Activated CD4-positive, alpha-beta T cell treated with anti-CD3 and anti-CD28 coated beads, Interleukin-2, amount 10 ng/mL, durations not matched to agents 7 days and 5 days (primary cell): ENCODE measurements at places on chromosomes 12 and 14. TPM values are rescaled to one million over a fixed set of nuclear protein-coding genes. Genes with fewer than 3 reads are reported as not detected.
A peak's percentile ranks its signal among the peaks of the same experiment; 100 is the strongest.

- peak; percentile 77 for DNase-seq
These were observed 50.8 kb upstream of the ZFP36L1 start for GRCh38 chr14:68843471-68844209.

GRCh38 chr12:57809425-57809824 lies 9.1 kb downstream of the AVIL start:
- DNase-seq: no peak

GRCh38 chr12:87866578-87867292 lies 162.5 kb downstream of the C12orf50 start:
- DNase-seq: no peak

GRCh38 chr14:99075061-99075460 lies 196.9 kb downstream of the BCL11B start:
- DNase-seq: no peak

GRCh38 chr12:124498275-124499189 lies 68.9 kb downstream of the NCOR2 start:
- no peak for DNase-seq

DNA sequence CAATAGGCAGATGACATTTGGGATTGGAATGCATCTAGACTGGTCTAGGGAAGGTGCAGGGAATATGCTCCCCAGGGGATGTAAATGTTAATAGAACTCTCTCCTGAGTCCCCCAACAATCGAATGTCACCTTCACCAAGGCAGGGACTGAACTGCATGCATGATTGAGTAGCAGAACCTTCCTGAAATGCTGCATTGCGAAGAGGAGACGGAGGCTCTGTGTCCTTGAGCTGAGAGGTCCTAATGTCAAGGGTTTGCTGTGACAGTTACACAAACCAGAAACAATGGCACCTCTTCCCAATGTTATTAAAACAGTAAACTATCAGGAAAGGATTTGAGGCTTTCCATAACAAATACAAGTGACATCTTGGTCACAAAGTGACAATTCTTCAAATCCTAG lies 117.5 kb upstream of the SFSWAP start:
- no peak for DNase-seq

- DNase-seq: no peak
These were observed 754.1 kb downstream of the NOVA1 start for GRCh38 chr14:25843481-25844470.

DNA sequence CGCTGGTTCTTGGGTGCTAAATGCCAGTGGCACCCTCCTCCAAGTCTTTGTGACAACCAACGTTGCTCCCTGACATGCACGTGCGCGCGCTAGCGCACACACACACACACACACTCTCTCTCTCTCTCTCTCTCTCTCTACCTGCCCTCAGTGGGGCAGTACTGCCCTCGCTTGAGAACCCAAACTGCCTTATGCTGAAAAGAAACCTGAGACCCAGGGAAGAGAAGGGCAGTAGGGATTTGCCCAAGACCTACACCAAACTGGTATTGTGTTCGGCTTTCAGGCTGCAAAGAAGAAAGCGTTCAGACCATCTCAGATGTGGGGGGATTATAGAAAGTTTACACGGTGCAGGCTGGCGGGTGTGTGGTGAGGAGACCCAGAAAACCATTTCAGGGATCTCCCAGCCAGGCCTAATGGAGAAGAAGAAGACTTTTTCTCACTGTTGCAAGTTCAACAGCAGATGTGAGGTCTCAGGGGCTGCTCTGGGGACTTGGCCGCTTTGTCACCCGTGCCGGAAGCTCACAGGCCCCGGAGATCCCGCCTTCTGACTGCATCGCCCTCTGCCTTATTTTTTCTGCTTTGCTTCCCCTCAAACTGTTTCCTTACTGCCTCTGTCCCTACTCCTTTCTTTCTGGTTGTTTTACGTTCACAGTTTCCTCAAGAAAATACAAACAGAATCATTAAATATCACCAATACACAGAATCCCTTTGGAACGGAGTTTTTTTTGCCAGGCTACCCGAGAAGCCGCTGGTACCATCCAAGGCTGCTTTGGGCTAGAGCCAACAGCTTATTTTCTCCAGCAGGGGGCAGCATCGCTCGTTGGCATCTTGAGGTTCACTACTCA lies 82.4 kb downstream of the PPM1A start:
- DNase-seq: peak; percentile 80

- peak; percentile 80 for DNase-seq
These were observed 1.7 kb upstream of the DUSP6 start for GRCh38 chr12:89353823-89354611.

GRCh38 chr12:78226763-78227162 lies 396.1 kb downstream of the NAV3 start:
- DNase-seq: no peak

DNA sequence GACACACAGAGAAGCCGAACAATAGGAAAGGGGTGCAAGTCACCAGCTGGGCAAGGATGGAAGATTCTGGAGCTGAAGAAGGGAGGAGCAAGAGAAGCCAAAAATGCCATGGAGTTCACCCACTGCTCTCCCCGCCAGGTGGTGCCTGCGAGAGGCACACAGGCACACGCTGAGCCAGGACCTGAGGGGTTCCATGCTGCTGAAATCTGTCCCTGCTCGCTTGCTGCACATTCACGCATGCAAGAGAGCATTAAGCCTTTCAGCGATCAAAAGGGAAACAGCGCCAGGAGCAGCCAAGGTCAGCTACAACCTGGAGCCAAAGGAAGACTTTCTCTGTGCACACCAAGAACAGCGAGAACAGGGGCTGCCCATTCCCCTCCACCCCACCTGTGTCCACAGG lies 104.1 kb downstream of the ANO2 start:
- no peak for DNase-seq

GRCh38 chr12:92502417-92503028 lies 200.3 kb upstream of the PLEKHG7 start:
- no peak for DNase-seq

DNA sequence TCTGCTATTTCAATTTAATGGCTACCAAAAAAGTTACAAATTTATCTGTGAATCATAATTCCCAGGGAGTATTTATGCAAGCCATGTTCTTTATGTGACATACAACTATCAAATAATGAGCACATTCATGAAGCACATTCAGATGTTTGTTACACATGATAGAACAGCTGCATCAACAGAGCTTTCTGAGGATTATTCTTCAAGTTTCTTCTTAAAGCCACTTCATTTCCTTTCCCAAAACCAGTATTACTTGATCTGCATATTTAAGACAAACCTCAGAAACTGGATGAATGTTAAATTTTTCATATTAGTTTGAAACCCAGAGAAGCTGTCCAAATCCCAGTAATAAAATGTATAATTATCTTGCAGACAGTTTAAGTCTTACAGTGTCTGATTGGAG lies 73.6 kb upstream of the SOX5 start:
- no peak for DNase-seq

DNA sequence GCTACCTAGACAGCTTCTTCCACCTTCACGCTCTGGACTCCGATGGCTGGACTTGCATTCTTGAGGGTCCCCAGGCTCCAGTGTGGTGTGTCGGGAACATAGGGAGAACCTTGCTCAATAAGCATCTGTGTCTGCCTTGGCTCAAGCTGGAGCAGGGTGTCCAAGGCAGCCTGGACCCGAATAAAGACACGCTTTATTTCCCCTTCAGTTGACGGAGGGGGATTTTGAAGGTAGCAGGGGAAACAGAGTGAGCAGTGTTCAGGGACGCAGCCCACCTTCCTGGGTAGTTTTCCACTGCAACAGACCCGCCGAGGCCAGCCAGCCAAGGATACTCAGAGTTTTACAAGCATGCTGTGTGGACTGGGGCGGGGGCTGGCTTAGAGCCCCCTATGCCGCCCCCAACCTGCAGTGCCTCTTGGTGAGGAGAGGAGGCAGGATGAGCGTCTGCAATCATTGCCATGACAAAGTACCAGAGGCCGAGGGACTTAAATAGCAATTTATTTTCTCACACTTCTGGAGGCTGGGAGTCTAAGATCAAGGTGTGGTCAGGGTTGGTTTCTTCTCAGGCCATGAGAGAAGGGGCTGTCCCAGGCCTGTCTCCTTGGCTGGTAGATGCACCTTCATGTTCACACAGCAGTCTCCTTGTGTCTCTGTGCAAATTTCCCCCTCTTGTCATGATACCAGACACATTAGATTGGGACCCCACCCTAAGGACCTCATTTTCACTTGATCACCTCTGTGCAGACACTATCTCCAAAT lies 201.2 kb downstream of the CHST11 start:
- DNase-seq: no peak

- no peak for DNase-seq
These were observed 100.5 kb downstream of the PPM1H start for GRCh38 chr12:62834406-62834805.

DNA sequence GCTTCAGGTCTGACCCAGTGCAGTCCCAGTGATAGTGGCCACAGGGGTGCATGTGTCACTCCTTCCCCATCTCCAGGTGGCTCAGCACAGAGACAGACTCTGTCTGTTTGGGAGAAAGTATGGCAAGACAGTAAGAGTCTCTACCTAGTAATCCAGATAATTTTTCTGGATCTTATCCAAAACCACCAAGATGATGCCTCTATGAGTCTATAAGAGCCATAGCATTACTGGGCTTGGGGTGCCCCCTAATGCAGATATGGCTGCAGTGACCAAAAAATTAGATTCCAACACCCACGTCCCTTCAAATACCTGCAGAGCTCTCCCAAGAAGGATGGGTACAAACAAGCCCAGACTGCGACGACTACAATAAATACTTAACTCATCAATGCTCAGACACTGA lies 123.8 kb downstream of the GRIP1 start:
- DNase-seq: no peak

- DNase-seq: no peak
These were observed 33.9 kb upstream of the TBX5 start for GRCh38 chr12:114439817-114440216.

DNM1L gene
- total RNA-seq: 60.9 TPM

KRT6C gene
- total RNA-seq: not detected

RIC8B gene
- 13.6 TPM for total RNA-seq

OR11H12 gene
- not detected for total RNA-seq

PLXNC1 gene
- 29.7 TPM for total RNA-seq

RERGL gene
- not detected for total RNA-seq

GLI1 gene
- 0.94 TPM for total RNA-seq

KLHL33 gene
- total RNA-seq: 0.15 TPM

CD9 gene
- 5.4 TPM for total RNA-seq
